ENCODE measurements at places on chromosomes 11 and 22. TPM values are rescaled to one million over a fixed set of nuclear protein-coding genes. Genes with fewer than 3 reads are reported as not detected.

Gene EXT2
- total RNA-seq = 102 TPM

Gene HPX
- 1.4 TPM for total RNA-seq

- no peak for DNase-seq
Observed at GRCh38 chr22:23223569-23224317, 43.4 kb downstream of the BCR start.

GRCh38 chr22:27065279-27065678, 407.9 kb downstream of the MIAT start:
- no peak for DNase-seq

All from osteocyte (in vitro differentiated cells).